Small intestine (tissue), 16 donors: ENCODE measurements at places on chromosomes 5 and 9. TPM values are rescaled to one million over a fixed set of nuclear protein-coding genes. Genes with fewer than 3 reads are reported as not detected.

Gene CCNI2
- polyA plus RNA-seq = 1.6 TPM

GRCh38 chr5:154566146-154566680, 88.2 kb upstream of the HAND1 start:
- H3K4me1 ChIP-seq = no peaks in the 10 kb centered on the region
- no peaks in the 10 kb centered on the region for H3K36me3 ChIP-seq
- no peak overlapping the region for H3K27ac ChIP-seq
- DNase-seq = no peak

Gene FGFR4
- polyA plus RNA-seq = 118 TPM

- H3K4me3 ChIP-seq = no peak overlapping the region
- H3K27me3 ChIP-seq = no peaks in the 10 kb centered on the region
- H3K36me3 ChIP-seq = no peaks in the 10 kb centered on the region
These were observed 319.1 kb downstream of the GLIS3 start for GRCh38 chr9:3980771-3981170.

DNA sequence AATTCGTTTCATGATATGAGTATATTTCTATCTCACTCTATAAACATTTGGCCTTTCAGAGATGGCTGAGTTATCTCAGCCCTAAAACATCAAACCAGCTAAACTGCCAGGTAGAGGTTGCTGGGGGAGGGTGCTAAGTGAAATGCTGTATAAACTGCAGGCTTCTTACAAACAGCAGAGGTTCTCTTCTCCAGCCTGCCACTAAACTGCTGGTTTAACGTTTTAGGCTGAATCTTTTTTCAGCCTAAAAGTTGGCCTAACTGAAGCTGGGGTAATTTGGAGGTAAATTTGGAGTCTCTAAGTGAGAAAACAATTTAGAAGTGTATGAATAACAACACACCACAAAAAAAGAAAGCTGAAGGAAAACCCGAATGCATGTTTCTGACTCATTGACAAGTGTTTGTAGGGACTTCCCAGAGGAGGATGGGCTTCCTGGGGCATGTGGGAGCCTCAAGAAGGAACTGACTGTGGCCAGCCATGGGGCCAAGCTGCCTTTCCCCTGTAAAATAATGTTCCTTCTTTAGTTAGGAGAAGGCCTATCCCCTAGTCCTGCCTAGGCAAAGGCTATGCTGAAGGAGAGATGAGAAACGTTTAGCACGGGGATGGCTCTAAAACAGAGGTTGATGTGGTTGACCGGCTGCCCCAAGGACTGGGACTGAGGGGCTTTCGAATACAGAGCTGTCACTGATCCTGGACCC, 44.3 kb downstream of the SLC28A3 start:
- H3K4me3 ChIP-seq = no peak overlapping the region
- H3K27ac ChIP-seq = no peak overlapping the region
- H3K27me3 ChIP-seq = no peaks in the 10 kb centered on the region
- no peak for DNase-seq
- H3K4me1 ChIP-seq = peaks cover 19% of the 10 kb centered on the region
- no peaks in the 10 kb centered on the region for H3K36me3 ChIP-seq

Gene ORM2
- not detected for polyA plus RNA-seq

DNA sequence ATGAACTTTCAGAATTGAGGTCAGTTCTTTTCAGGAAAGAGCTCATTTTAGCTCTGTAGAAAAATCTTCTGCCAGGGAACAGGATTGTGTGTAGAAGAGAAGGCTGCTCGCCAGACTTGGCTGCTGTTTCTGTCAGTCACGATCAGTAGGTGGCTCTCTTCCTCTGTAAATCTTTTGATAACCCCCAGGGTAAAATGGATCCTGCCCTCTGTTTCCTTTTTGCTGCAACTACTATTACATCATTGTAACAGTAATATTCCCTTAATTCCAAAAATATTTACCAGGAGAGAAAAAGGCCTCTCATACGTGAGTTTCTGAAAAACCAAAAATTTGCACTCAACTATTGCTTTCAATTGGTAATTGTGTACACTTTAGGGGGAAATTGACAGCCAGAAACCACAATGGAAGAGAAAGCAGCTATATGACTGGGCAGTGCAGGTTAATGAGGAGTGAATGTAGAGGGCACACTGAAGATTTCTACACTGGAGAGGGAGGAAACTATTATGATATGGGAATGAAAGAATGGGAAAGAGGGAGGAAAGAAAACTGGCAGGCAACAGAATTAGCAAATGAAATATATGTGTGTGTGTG, 12.3 kb downstream of the IFNA21 start:
- H3K4me3 ChIP-seq = no peak overlapping the region

GRCh38 chr5:132753135-132753987, 6.1 kb downstream of the CCNI2 start:
- no peak overlapping the region for H3K4me3 ChIP-seq
- H3K4me1 ChIP-seq = no peaks in the 10 kb centered on the region

Gene SGCD
- polyA plus RNA-seq = 7.5 TPM

GRCh38 chr5:126422994-126423788, at the start of gene GRAMD2B:
Gene GRAMD2B (plus strand): TSS chr5:126423409. CDS start chr5:126423607, 198 bp downstream.
- peak; percentile 86 for DNase-seq
- H3K4me1 ChIP-seq = peaks cover 6% of the 10 kb centered on the region
- peak within 1 kb of the TSS; percentile 73 for H3K27ac ChIP-seq
- H3K36me3 ChIP-seq = peaks cover 5% of the 10 kb centered on the region
- peak within 1 kb of the TSS; percentile 57 for H3K4me3 ChIP-seq

- H3K36me3 ChIP-seq = no peaks in the 10 kb centered on the region
- H3K27me3 ChIP-seq = no peaks in the 10 kb centered on the region
- H3K4me3 ChIP-seq = no peak overlapping the region
- no peaks in the 10 kb centered on the region for H3K4me1 ChIP-seq
- H3K27ac ChIP-seq = no peak overlapping the region
These were observed 201.3 kb downstream of the ALDH1A1 start for GRCh38 chr9:72751541-72751940.

- no peak for DNase-seq
- no peak overlapping the region for H3K27ac ChIP-seq
These were observed 503.7 kb downstream of the CDH10 start for GRCh38 chr5:24141046-24141445.

DNA sequence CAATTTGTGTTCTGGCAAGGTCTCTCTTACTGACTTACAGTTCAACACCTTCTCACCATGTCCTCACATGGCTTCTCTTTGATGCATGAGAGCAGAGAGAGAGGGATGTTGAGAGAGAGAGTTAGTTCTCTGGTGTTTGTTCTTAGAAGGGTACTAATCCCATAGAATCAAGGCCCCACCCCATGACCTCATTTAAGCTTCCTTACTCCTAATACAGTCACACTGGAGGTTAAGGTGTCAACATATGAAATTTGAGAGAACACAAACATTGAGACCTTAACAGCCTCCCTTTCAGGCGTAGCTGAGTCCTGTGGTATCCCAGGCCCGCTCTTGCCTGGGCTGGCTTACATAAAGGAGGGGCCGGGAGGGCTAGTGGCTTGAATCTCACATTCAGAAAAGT, 10.6 kb upstream of the SEMA6A start:
- H3K27ac ChIP-seq = no peak overlapping the region
- H3K27me3 ChIP-seq = no peaks in the 10 kb centered on the region
- no peak overlapping the region for H3K4me3 ChIP-seq
- no peaks in the 10 kb centered on the region for H3K4me1 ChIP-seq
- no peak for DNase-seq
- H3K36me3 ChIP-seq = no peaks in the 10 kb centered on the region

Gene CLIC3
- not detected for polyA plus RNA-seq

DNA sequence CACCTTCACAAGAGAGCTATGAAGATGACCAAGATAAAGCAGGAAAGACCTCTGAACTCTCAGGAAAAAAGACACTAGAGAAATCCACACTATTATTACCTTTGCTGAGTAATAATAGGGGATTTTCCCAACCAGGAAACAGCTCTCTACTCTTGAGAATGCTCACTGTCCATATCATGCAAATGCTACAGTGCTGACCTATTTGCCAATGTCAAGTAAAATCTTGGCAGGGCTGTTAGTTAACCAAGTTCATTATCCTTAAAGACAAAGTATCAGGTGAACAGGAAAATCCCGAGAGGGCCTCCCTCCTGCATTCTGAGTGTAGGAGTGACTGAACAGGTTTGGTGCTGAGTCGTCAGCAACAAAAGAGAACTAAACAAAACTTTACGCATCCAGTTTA, 306.6 kb downstream of the ACTL7B start:
- no peaks in the 10 kb centered on the region for H3K36me3 ChIP-seq
- no peak overlapping the region for H3K27ac ChIP-seq
- H3K4me3 ChIP-seq = no peak overlapping the region
- H3K4me1 ChIP-seq = peaks cover 4% of the 10 kb centered on the region
- DNase-seq = peak; percentile 12
- no peaks in the 10 kb centered on the region for H3K27me3 ChIP-seq

DNA sequence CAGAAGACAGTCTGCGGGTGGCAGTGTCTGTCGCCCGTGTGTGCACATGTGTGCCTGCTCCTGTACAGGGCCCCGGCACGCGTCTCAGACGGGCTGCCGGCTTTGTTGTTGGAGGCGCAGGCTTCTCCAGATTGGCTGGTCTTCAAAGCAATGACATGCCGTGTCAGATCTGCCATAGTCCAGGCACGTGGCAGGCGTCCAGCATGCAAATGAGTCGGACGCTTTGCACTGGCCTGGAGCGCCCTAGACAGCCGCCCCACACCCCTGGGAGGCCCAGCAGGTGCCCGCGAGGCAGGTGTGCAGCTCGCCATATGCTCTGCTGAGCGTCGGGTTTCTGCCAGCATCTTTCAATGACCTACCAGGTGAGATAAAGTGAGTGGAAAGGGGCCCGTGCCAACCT, 71.5 kb downstream of the GADD45G start:
- H3K36me3 ChIP-seq = no peaks in the 10 kb centered on the region
- no peak overlapping the region for H3K27ac ChIP-seq
- H3K4me3 ChIP-seq = no peak overlapping the region
- H3K27me3 ChIP-seq = no peaks in the 10 kb centered on the region

DNA sequence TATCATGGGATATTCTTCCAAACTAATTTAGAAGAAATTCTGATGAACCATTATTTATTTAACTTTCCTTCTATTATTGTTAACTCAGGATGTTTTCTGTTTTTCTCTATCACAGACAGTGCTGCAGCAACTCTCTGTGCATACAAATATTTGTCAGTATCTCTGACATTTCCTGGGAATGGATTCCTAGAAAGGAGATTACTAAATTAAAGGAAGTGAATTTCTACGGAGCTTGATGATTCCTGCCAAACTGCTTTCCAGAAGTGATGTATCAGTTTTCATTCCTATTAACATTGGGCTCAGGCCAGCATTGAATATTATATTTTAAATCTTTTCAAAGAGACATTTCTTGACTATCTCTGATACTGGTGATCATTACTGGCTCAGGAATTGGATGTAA, 26.0 kb upstream of the MAST4 start:
- no peak overlapping the region for H3K27ac ChIP-seq
- DNase-seq = no peak
- no peaks in the 10 kb centered on the region for H3K36me3 ChIP-seq
- H3K4me3 ChIP-seq = no peak overlapping the region
- H3K4me1 ChIP-seq = no peaks in the 10 kb centered on the region

DNA sequence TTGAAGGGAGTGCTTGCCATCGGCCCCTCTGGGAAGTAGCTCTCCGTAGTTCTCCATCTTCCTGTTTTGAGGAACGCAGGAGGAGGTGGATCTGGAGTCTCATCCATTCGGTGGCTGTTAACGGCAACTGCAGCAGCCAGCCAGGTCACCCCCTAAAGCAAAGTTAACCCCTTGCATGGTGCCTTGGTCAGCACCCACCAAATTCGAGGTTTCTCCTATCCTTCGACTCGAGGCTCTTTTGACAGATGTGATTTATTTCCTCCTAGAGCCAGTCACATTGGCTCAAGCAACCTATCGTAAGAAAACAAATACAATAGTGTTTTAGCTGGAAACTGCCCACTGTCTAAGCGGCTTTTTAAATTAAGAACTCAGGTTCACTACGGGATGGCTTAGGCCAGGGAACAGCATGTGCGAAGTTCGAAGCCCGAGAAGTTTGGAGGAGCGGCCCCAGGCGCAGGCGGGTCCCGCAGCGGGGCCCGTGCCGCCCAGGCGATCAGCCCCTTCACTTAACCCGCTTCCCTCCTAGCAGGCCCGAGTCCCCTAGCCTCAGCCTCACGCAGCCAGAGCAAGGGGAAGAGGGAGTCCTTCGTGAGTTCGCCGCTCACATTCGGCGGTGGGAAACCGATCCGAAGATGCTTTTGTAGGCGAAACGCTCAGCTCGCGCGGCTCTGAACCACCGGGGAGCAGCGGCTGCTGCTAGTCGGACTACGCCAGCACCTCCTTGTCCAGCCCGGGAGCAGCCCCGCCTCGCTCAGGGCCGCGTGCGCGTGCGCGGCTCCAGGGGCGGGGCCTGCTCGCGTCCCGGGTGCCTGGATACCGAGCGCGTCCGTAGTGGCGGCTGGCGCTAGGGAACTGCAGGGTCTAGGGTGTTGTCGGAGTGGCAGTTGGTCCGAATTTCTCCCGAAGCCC, at the start of gene ROPN1L:
Gene ROPN1L, plus strand, starts transcription at position 797 of the 909 bp plus-strand sequence. CDS start 289 bp downstream, outside the sequence.
- peaks cover 2% of the 10 kb centered on the region for H3K36me3 ChIP-seq
- H3K4me3 ChIP-seq = peak within 1 kb of the TSS; percentile 71
- H3K27me3 ChIP-seq = no peaks in the 10 kb centered on the region
- DNase-seq = peak; percentile 94

Gene FAM221B
- not detected for polyA plus RNA-seq

Gene SV2C
- polyA plus RNA-seq = not detected

Gene MAML1
- polyA plus RNA-seq = 28.8 TPM

Gene PDE4D
- 5.7 TPM for polyA plus RNA-seq

Gene FOXD4L4
- polyA plus RNA-seq = 0.04 TPM

Gene MCTP1
- 0.22 TPM for polyA plus RNA-seq

DNA sequence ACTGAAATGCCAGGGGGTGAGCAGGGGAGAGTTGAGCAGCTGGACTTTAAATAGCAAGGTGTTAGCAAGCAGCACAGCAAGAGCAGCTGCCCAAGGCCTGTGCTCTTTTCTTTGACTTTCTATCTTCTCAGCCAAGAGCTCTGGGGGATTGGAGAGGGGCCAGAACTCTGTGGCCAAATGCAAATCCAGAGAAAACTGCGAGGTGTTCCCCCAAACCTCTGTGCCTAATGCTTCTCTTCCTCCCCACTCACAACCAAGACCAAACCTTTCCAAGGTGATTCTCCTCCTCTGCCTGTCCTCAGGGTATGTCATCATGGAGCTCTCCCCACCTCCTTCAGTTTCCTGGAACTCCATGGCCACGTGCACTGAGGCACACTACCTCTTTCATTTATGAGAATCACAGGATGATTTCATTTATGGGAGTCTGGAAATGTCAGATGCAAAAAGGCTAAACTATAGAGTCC, 118.7 kb upstream of the WWC1 start:
- H3K4me1 ChIP-seq = no peaks in the 10 kb centered on the region
- H3K27me3 ChIP-seq = no peaks in the 10 kb centered on the region
- H3K36me3 ChIP-seq = no peaks in the 10 kb centered on the region
- no peak overlapping the region for H3K4me3 ChIP-seq

Gene MYOZ3
- 0.31 TPM for polyA plus RNA-seq

- H3K4me1 ChIP-seq = no peaks in the 10 kb centered on the region
- H3K27ac ChIP-seq = no peak overlapping the region
- H3K27me3 ChIP-seq = no peaks in the 10 kb centered on the region
- no peak overlapping the region for H3K4me3 ChIP-seq
These were observed 84.2 kb downstream of the GIN1 start for GRCh38 chr5:103035701-103036100.
